ENCODE measurements at places on chromosomes 1 and 21.

DNA sequence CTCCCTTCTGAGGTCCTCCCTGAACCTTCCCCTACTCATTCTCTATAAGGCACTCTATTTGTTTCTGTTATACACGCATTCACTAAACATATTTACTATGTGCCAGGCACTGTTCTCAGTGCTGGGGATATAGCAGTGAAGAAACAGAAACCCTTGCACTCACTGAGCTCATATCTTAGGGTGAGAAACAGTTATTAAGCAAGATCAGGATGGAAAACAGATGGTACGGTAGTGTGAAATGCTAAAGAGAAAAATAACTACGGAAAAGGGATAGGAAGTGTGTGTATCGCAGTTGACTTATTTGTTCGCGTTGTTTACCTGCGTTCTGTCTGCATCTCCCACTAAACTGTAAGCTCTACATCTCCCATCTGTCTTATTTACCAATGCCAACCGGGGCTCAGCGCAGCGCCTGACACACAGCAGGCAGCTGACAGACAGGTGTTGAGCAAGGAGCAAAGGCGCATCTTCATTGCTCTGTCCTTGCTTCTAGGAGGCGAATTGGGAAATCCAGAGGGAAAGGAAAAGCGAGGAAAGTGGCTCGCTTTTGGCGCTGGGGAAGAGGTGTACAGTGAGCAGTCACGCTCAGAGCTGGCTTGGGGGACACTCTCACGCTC lies 572 bp downstream of the CYB5RL start:
- no peak for DNase-seq

- DNase-seq, result peak; percentile 81
These were observed 9.9 kb upstream of the CDCA8 start for GRCh38 chr1:37682334-37682987.

GRCh38 chr21:38181096-38181495 lies 75.7 kb upstream of the KCNJ15 start:
- DNase-seq, result no peak

DNA sequence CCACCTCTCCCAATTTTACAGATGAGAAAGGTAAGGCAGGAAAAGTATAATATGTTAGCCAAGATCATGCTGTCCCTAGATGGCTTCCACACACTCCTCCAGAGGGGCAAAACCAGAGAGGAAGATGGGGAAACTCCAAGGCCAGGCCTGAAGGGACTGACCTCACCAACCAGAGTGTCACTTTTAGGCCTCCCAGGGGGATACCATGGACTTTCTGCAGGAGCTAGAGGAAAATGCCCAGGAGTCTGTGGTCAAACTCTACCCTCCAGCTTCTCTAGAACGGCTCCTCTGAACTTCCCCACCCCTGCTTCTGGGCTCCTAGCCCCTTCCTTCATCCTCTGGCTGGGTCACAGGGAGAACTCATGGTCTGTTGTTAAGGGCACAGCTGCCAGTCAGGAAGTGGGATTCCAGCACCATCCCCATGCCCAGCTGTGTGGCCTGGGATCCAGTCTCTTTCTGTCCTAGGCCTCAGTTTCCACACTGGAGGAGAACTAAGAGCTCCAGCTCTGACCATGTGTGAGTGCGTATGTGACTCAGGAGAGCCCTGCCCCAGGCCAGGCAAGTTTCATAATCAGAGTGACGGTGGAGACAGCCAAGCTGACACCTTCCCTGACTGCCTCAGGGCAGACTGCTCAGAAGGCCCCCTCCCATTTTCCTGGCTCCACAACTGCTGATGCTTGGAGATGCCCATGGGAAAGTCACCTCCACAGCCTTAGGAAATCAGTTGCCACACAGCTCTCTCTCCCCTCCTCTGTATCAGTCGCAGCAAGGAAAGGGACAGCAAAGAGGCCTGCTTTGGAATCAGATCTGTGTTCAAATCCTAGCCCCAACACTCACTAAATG lies 1.9 kb downstream of the IGSF8 start:
- DNase-seq, result no peak

DNA sequence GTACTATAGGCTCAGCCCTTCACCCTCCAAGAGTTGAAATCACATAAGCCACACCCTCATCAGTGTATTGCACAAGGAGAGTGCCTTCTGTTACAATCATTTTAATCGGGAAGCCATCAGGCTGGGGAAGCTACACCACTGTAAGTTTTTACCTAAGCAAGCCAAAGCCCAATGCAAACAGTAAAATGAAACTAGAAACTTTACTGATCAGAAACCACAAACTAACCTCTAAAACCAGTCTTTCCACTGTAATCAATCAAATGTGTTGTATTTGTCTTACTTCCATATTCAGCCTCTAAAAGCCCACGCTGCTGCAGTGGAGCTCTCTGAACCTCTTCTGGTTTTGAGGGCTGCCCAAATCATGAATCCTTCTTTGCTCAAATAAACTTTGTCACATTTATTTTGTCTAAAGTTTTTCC lies 26.2 kb downstream of the CAPN8 start:
- no peak for DNase-seq

GRCh38 chr1:10765734-10766478 lies 30.5 kb downstream of the CASZ1 start:
- DNase-seq, result no peak

DNA sequence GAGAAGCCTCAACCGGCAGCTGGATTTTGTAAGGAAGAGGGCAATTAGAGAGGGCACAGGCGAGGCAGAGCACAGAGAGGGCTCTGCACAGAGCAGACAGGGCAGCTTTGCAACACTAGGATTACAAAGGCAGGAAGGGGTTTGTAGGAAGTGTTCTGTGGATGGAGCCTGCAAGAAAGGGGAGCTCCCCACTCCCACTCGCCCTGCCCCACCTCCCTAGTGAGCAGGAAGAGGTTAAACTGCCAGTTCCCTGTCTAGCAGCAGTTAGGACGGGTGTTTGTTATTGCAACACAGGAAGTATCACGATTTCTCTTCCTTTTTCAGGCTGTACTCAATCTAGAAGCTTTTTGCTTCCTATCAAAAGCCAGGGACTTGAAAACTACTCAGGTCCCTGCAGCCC lies 63.3 kb upstream of the LRRC8D start:
- peak; percentile 41 for DNase-seq

DNA sequence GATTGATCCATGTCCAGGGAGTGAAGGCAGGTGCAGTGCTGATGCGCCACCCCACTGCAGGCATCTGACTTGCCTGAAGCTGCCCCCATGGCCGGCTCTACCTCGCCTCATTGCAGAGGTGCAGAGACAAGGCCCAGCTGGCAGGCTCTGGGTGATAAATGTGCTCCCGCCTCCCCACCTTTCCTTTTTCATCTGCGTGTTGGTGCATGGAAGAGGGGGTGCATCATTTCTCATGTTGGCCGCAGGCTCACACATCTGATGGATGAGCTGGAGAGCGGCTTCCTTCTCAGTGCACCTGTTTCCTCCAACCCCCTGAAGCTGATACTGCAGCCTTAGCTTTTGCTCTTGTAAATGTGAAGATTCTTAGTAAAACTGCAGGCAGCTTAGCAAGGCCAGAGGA lies 306.0 kb upstream of the KAZN start:
- DNase-seq, result no peak

GRCh38 chr21:33898586-33898985 lies 17.0 kb downstream of the ATP5PO start:
- no peak for DNase-seq

DNA sequence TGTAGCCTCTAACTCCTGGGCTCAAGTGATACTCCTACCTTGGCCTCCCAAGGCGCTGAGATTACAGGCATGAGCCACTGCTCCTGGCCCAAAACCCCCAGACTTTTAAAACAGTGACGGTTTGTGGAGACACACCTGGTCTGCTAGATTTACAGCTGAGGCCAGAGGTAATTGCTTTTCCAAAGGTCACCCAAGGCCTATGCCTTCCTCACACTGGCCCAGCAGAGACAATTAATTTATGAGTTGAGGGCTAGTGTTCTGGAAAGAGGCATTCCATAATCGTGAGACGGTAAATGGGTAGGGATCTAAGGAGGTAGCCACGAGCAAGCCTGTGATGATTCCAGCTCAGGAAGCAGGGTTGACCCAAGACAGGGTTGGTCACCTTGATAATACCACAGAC lies 12.4 kb upstream of the PARP1 start:
- no peak for DNase-seq

DNA sequence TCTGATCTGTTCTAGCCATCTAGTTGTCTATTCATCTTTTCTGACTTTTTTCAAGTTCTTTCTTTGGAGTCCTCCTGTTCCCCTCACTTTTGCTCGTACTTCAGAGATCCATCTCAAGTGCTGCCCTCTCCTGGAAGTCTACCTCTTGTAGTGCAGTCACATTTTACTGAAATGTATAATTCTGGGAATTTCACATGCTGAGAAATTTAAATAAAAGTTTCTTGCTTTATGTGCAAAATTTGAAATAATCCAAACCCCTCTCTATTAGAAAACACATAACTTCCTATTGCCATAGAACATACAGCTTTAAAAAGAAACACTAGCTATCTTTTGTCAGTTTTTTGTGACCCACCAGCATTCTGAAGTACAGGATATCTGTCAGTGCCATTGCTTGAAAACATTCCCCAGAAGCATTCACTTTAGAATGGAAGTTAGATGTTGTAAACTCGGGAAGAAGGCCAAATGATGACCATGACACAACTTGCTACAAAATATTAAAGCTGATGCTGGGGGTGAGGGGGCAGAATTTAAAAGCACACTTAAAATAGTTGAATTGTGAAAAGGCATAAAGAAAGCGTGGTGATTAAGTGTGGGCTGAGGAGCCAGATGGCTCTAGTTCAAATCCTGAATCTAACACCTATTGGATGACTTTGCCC lies 22.0 kb downstream of the RLF start:
- DNase-seq, result peak; percentile 23

- DNase-seq, result peak; percentile 20
These were observed 12.7 kb downstream of the LCK start for GRCh38 chr1:32263744-32264143.

DNA sequence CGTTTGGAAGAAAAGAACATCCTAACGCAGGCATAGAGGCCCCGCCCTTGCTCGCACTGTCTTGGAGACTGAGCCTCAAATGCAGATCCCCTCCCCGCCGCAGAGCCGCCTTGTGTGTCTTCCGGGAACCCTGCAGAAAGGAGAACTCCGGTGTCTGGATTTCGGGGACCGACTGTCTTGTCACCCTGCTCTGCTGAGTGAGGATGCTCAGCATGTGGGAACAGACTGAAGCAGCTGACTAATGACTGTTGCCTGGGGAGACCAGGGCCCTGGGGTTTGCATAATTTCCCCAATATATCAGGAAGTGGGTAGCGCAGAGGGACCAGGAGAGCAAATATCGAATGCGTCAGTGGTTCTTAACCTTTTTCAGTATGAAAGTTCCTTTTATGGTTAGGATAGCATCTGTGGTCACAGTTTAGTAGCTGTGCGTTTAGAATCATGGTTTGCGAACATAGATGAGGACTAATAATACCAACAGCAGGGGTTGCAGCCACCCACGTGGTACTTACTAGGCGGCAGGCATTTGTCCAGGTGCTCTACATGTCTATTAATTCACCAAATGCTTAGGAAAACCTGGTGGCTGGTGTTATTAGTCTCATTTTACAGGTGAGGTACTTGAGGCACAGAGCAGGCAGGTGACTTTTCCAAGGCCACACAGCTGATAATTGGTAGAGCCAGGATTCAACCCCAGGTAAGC lies 14.3 kb downstream of the GPR137B start:
- peak; percentile 67 for DNase-seq

DNA sequence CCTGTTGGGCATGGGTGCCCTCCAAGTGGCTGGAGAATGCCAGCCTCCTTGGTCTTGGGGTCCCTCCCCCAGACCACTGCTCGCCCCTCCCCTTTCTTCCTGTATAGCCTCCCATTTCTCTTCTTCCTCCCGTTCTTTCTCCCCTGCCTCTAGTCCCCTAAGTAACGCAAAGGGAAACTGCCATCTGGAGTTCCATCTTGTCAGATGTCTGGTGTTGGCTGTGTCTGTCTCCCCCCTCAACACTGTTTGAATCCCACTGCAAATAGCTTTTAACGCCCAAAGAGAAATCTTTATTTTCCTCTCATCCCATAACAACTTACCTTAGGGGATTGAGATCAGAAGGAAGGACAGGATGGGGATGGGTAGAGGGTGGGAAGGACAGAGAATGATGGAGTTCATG lies 55.3 kb upstream of the CSF3R start:
- no peak for DNase-seq

DNA sequence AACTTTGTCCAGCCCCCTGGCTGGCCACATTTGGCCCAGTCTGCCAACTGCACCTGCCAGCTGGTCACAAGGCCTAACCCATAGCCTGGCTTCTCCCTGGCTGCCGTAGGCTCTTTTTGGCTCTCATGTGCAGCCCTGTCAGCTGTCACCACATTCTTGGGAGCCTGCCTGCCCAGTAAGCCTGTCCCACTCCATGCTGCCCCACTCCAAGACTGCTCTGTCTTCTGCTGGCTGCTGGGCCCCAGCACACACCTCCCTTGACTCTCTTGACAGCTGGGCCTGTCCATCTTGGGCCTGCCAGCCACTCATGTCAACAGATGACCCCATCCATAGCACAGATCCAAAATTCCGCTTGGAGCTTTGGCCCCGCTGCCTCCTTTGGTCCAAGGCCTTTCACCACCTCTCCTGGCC lies 74.3 kb upstream of the EDN2 start:
- DNase-seq, result no peak

DNA sequence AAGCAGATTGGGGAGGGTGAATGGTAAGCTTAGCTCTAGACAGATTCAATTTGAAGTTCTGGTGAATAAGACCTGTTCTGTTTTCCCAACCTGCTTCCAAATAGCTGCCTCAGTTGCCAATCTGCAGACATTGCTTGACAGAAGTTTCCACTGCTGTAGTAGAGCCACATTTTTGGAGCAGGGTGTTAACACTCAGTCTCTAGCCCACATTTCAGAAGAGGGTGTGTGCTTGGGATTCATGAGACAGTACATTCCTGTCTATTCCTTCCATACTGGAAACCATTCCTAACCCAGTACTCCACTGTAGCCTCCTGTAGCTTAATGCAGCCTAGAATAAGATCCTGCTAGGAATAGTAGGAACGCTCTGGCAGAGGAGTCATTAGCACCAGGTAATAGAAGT lies 450.5 kb downstream of the NUF2 start:
- no peak for DNase-seq

DNA sequence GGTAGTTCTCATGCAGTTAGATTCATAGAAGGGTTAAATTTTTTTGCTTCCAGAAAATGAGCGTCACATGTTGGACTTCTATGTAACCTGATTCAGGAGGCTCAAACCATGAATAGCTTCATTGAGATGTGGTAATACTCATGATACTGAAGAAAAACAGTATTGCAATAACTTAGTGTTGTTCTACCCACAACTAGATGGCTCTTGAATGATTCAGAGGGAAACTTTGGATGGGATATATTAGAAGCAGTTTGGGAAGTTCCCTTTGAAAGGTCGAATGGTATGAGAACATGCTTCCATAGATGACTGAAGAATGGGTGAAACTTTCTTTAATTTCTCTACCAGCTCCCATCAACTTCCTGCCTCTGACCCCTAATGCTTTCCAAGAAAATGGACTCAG lies 211.7 kb upstream of the PTGFR start:
- no peak for DNase-seq

GRCh38 chr21:35239811-35240219 lies 190.7 kb upstream of the RUNX1 start:
- no peak for DNase-seq

DNA sequence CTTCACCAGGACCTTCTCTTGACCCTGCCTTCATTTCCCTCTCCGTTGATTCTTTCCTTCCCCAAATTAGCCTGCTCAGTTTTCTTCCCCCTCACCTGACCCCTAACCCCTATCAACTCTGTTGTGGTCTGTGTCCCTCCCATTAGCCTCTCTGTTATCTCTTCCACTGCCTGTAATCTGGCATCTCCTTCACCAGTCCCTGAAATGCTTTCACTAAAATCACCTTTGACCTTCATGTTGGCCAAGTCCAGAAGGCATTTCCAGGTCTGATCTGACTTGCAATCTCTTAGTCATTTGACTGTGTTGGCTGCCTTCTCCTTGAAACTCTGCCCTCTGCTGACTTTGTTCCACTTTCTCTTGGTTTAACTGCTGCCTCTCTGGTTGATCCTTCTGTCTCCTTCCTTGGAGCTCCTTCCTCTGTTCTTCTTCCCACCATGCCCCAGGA lies 28.2 kb downstream of the ATP8B2 start:
- DNase-seq, result peak; percentile 58

Measured in CD4-positive, alpha-beta T cell treated with Interleukin-2 at 100 ng/mL for 4 hours (primary cell).